Esophagus mucosa (tissue), 1 donor: ENCODE measurements at places on chromosomes 6 and 20. TPM values are rescaled to one million over a fixed set of nuclear protein-coding genes. Genes with fewer than 3 reads are reported as not detected.

The NRSN1 gene
- total RNA-seq, result not detected

The AVP gene
- total RNA-seq, result not detected

The C6orf132 gene
- total RNA-seq, result 216 TPM

The DCBLD1 gene
- total RNA-seq, result 9.5 TPM

The NHSL1 gene
- total RNA-seq, result 34.8 TPM

The OR2H2 gene
- total RNA-seq, result not detected

The C6orf15 gene
- not detected for total RNA-seq

GRCh38 chr6:5866547-5867051 lies 140.1 kb downstream of the NRN1 start:
- peak; percentile 77 for ATAC-seq

GRCh38 chr6:97049253-97050011 lies 124.9 kb downstream of the KLHL32 start:
- peak; percentile 37 for ATAC-seq

GRCh38 chr6:102051720-102052119 lies 658.2 kb downstream of the GRIK2 start:
- ATAC-seq, result no peak

DNA sequence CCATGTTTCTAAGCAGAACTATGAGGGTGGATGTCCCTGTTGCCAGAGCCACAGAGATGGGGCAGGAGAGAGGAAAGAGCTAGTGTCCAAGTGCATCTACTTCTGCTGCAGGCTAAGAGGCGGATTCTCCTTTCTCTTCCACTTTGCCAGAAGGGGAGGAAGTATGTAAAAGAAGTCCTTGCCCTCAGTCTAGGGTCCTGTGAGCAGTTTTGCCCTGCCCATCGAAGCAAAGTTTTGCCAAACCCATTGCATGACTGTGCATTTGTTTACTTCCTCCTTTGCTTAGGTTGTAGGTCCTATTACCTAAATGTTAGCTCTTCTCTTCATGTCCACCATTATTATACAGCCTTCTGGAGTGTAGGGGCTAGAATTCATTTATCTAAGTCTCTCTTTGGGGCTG lies 106.2 kb upstream of the ARMC2 start:
- ATAC-seq, result peak; percentile 30

GRCh38 chr20:36462440-36463211 lies 78.7 kb upstream of the MYL9 start:
- ATAC-seq, result no peak

- ATAC-seq, result no peak
Observed at GRCh38 chr6:88725111-88725975, 238.1 kb downstream of the RNGTT start.

- peak; percentile 31 for ATAC-seq
Observed at GRCh38 chr6:18186033-18186432, 30.8 kb downstream of the KDM1B start.

DNA sequence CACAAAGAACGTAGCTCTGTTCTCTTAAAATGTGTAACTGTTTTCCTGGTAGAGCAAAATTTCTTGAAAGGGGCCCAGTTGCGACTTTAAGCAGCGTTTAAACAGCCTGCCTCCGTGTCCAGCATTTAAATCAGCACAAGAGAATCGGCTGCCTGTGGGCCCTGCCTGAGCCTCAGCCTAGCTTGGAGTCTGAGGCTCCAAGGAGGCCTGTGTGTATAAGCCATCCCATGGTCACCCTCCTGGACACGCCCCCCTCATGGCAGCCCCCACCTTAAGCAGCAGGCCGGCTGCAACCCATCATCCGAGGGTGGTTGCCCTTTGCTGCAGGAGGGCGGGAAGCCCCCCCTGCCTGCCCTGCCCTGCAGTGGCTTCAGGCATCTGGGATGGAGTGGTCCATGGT lies 18.9 kb downstream of the SDCBP2 start:
- ATAC-seq, result no peak

DNA sequence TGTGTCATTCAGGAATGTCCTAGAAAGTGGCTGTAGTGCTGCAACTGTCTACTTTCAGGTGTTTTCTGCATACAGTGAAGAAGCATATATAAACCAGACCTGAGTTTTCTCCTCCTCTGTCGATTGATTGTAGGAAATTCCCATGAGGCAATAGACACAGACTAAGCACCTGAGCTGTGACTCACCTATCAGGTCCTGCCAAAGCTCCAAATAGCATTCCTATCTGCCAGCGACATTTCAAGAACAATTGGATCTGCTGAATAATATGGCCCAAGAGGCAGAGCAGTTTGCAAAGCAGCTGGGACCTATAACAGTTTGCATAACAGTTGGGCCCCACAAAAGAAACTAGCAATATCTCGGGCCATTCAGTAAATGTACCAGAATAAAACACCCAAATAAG lies 360.4 kb downstream of the HAO1 start:
- no peak for ATAC-seq

- ATAC-seq, result no peak
Observed at GRCh38 chr6:36350681-36351571, 14.2 kb upstream of the BNIP5 start.

DNA sequence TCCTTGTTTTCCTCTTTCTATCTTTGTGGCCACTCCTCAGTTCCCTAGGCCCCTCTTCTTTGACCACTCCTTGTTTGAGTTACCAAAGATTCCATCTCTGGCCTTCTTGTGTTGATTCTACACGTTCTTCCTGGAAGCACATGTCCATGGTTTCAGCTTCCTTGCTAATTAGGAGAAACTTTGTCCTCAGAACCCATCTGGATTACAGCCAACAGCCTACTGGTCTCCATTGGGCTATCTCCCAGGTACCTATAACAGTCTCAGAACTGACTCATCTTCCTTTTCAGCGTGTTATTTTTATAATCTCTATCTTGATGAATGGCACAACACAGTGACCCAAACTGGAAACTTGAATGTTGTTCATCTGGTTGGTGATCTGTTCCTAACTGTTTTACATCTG lies 17.5 kb downstream of the PTPRA start:
- ATAC-seq, result peak; percentile 34
